Activated CD4-positive, alpha-beta T cell treated with anti-CD3 and anti-CD28 coated beads, Interleukin-2, amount 10 ng/mL, durations not matched to agents 7 days and 5 days (primary cell): ENCODE measurements at places on chromosomes 1 and 21. TPM values are rescaled to one million over a fixed set of nuclear protein-coding genes. Genes with fewer than 3 reads are reported as not detected.

DNA sequence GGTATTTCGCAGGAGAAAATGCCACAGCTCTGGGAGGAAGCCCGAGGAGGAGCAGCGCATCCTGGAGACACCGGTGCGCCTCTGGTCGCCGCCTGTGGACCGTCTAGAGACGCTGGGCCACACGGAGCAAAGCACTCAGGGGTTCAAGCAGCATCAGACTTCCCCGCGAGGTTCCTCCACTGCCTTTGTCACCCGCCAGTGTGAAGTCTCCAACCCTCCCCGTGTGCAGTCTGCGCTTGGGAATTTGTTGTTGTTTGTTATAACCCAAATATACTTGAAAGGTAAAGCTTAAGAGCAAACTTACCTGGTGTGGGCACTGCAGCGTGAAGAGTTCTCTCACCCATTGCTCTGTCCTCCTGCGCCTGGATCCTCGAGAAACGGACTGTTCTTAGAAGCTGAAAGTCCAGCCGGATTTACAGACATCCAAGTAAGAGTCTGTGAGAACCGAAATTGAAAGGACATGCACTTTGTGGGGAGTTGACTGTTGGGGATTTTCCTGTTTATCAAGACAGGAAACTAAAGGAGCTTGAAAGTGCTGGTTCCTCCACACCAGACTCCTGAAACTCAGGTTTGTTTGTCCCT, at the start of gene GBP4:
GBP4 (minus strand) TSS at position 452 of the 582 bp plus-strand sequence; CDS start at position 344, 108 bp downstream.
- no peaks in the 10 kb centered on the region for H3K27me3 ChIP-seq
- H3K4me1 ChIP-seq: peaks cover 69% of the 10 kb centered on the region
- H3K36me3 ChIP-seq: peaks cover 66% of the 10 kb centered on the region
- H3K4me3 ChIP-seq: peak within 1 kb of the TSS; percentile 90
- peak within 1 kb of the TSS; percentile 95 for H3K27ac ChIP-seq

DNA sequence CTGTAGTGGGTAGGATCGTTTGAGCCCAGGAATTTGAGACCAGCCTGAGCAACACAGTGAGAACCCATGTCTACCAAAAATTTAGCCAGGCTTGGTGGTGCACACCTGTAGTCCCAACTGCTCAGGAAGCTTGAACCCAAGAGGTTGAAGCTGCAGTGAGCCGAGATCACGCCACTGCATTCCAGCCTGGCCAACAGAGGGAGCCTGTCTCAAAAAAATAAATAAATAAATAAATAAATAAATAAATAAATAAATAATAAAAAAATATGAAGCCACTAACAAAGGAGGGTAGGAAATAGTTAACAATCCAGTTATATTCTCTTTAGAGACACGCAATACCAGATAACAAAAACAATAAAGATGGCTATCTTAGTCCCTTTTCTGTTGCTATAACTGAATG, 11.9 kb upstream of the CBR3 start:
- H3K27ac ChIP-seq: no peak overlapping the region
- H3K36me3 ChIP-seq: no peaks in the 10 kb centered on the region
- DNase-seq: no peak
- H3K4me3 ChIP-seq: no peak overlapping the region

DNA sequence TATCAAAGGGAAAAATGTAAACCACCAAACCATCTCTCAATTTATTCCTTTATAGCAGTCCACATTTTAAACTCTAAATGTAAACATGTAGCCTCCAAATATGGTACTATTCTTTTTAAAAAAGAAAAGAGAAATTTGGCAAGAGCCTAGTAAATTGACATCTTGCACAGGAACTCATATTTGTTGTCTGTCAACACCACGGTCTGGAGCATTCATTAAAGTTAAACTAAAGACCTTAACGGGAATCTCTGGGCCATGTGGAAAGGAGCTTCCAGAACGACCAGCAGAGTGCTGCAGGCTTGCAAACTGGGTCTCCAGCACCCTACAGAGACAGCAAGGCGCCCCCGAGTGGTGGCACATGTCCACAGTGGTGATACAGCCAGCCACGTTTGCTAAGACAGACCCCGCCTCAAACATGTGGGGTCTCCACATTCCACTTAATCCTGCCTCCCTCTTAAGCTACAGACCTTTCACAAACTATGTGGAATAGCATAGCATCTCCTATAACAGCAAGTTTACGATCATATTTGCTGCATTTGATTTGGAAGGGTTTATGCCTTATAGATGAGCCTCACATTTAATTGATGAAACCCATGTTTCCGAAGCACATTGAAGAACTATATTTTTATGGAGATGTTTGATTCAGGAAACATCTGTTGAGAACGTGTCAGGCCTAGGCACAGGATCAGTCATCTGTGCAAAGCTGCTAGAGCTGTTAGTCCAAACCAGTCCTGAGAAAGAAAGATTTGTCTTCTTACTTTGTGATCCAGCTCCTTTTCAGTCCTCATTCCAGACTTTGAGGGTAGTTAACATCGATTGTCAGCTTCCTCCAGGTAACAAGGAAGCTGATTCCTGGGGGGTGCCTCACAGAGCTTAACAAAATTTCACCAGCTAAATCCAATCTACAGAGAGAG, 96.4 kb upstream of the BACE2 start:
- DNase-seq: no peak
- peaks cover 4% of the 10 kb centered on the region for H3K4me1 ChIP-seq

- H3K4me1 ChIP-seq: no peaks in the 10 kb centered on the region
- H3K36me3 ChIP-seq: no peaks in the 10 kb centered on the region
- no peak overlapping the region for H3K4me3 ChIP-seq
- H3K27me3 ChIP-seq: peaks cover 17% of the 10 kb centered on the region
- DNase-seq: no peak
Measured at GRCh38 chr1:154703170-154703569, 95.2 kb upstream of the ADAR start.

The APOBEC4 gene
- total RNA-seq: not detected

- no peak overlapping the region for H3K27ac ChIP-seq
- H3K27me3 ChIP-seq: peaks cover 7% of the 10 kb centered on the region
- DNase-seq: no peak
- H3K36me3 ChIP-seq: no peaks in the 10 kb centered on the region
- H3K4me3 ChIP-seq: no peak overlapping the region
Measured at GRCh38 chr1:232305050-232305449, 324.9 kb downstream of the SIPA1L2 start.

The VHLL gene
- total RNA-seq: 0.52 TPM

The VAV3 gene
- total RNA-seq: 1.2 TPM

DNA sequence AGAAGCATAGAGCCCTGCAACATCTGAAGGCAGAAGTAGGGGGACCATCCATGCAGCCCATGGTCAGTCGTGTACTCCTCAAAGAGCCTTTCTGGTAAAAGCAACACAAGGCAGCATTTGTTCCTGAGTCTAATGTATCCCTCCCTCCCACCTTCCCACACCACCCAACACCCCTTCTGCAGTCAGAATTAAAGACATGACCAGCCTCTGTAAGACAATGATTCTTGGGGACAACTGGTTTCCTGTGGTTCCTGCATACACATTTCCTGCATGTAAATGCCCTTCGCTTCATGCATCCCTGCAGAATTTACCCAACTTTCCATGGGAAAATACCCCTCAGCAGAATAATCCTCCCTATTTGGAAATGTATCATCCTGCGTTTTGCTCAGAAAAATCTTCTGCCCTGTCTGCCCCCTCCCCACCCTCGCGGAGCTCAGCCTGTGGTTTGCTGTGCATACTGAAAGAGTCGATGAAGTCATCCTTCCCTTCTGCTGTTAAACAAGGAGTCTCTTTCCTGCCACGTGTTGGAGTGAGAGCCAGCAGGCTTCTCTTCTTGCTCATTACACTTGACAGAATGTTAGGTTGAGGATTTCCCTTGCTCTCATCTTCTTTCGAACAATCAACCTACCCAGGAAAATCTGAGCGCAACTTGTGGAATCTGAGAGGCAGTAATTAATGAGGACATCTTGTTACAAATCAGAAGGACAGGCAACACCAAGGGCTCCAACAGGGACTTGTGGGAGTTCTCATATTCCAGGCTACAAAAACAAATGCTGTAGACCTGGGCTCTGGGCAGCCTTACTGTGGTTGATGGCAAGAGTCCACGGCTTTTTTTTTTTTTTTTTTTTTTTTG, 4.7 kb downstream of the TNN start:
- no peak overlapping the region for H3K27ac ChIP-seq
- peak; percentile 45 for DNase-seq
- peaks cover 5% of the 10 kb centered on the region for H3K27me3 ChIP-seq

The CNN3 gene
- total RNA-seq: 0.92 TPM

GRCh38 chr21:44995343-44995941, 55.6 kb downstream of the SLX9 start:
- no peaks in the 10 kb centered on the region for H3K27me3 ChIP-seq
- no peaks in the 10 kb centered on the region for H3K4me1 ChIP-seq
- no peak overlapping the region for H3K27ac ChIP-seq
- no peak overlapping the region for H3K4me3 ChIP-seq
